ENCODE measurements at places on chromosomes 5 and 9.

GRCh38 chr9:120555839-120556238, 24.1 kb downstream of the CDK5RAP2 start:
- no peak for DNase-seq

DNA sequence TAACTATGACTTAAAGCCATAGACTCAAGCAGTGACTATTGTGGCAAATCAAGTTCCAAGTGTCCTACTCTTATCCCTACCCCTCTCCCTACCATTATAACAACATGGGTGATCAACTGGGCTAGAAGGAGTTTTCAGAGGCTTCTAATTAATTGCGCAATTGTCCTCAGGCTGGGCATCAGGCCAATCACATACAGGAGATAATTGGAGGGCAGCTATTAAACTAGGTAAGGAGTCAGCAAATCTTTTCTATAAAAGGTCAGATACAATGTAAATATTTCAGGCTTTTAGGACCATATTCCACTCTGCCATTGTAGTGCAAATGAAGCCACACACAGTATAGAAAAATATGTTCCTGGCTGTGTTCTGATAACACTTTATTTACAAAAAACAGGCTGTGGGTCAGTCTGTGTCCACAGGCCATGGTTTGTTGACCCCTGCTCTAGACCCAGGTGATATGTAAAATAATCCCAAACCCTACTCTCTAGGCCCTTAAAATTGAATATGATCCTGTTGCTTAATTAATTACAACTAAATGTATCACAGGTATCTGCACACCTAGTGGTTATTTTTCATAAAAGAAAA, 141.4 kb upstream of the PIK3R1 start:
- DNase-seq = no peak

DNA sequence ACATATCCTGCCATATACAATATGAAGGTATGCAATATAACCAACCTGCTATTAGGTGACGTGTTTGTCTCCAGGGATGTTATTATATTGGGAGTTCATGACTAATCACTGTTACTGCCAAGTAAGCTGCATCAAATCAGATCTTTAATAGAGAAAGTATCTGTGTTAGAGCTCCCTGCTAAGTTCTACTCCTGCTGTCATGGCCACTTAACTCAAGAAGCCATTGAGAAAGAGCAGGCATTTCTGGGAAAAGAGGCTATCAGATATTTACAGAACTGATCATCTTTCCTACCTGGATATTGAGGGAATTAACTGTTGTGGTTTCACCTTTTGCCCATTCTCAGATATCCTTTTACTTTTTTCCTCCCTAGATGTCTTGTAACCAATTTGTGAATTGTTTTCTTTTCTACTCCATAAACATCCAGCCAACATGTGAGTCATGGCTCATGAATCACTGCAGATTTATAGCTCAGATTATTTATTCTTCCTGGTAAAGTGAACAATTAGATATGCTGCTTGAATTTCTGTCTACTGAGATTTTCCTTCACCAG, 634.8 kb upstream of the FAM174A start:
- DNase-seq = no peak

DNA sequence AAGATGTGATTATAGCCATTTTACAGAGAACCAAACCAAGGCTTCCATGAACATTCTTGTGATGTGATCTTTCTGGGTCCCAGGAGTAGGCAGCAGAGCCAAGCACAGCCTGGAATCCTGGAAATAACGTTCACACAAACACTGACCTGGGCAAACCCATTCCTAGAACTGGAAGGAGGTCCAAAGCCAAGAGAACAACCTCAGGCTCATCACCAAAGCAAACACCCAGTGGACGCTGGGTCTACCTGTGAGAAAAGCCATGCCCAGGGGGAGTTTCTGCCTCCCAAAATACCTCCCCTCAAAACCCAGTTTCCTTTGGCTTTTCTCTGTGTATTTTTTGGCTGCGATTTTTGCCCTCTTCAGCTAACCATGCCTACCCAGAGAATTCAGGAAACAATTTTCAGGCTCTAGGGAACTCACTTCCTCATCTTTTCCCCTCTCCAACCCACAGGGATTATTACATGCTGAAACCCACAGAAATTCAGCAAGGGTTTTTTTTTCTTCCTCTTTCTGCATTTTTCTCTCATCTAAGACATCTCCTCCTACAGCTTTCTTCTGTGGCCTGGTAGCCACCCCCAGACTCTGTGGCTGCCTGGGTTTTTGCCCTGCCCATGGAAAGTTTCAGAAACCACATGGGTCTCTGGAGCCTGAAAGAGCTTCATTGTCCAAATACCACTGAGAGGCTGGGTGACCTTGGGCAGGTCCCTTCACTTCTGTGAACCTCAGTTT, 75.0 kb downstream of the TNC start:
- no peak for DNase-seq

DNA sequence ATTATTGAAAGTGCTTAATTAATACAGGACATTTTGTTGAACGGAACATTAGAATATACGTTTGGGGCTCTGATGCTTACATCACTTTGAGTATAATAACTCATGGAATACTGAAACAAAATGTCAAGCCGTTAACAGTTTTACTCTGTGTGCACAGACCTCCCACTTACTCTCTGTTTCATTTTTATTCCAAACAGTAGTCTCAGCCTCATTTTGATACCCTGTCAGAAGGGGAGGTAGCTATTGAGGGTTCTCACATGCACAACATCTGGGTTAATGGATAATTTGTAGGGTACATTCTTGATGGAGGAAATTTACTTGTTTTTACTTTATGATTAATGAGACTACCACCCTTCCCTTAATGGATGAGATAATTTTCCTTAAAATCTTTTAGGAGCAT, 59.0 kb downstream of the SCAMP1 start:
- no peak for DNase-seq

Data from T-helper 9 cell (primary cell).